ENCODE measurements at places on chromosomes 12 and 14.

GRCh38 chr12:105562199-105562971 lies 231.9 kb downstream of the C12orf75 start:
- DNase-seq: no peak

GRCh38 chr14:40758076-40758475 lies 848.6 kb upstream of the LRFN5 start:
- DNase-seq: no peak

- DNase-seq: no peak
These were observed 26.6 kb upstream of the NXPH4 start for GRCh38 chr12:57190037-57190436.

DNA sequence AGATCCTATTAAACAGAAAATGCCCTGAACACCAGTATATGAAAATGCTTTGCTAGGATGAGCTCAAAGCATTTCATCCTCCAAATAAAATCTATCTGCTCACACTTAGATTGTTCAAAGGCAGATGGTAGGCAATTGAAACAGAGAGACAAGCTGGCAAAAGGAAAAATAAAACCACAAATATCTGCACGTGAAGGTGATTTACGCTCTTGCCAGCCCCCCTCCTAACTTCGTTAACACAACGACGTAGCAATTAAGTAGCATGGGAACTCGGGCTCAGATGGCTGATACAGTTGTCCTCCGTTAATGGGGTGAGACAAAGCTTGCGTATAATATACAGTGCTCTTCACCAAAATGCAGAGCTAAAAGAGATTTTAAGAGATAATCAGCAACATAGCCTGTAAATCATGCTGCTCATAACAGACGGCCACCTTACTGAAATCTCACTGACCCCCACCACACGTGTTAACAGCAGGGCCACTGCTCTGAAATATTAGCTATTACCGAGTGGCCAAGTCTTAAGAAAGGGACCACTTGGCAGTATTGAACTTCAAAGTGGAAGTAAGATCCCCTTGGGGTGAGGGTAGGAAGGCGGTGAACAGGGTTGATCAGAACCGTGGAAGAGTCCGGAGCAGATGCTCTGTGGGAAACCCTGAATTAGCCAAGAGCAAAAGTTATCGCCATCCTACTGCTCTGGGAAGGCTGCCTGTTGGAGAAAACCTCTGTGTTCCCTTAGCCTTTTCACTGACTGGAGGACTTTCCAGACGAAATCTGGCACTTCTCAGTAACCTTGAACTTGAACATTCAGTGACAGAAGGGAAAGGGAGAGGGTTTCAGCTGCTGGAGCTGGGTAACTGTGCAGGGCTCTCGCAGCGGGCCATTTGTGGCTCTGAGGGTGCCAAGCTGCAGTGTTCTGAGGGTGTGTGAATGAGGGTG lies 23.1 kb downstream of the ETV6 start:
- no peak for DNase-seq

GRCh38 chr12:124201248-124201647 lies 93.6 kb upstream of the RFLNA start:
- no peak for DNase-seq

- no peak for DNase-seq
These were observed 117.3 kb downstream of the CPNE8 start for GRCh38 chr12:38788106-38788505.

DNA sequence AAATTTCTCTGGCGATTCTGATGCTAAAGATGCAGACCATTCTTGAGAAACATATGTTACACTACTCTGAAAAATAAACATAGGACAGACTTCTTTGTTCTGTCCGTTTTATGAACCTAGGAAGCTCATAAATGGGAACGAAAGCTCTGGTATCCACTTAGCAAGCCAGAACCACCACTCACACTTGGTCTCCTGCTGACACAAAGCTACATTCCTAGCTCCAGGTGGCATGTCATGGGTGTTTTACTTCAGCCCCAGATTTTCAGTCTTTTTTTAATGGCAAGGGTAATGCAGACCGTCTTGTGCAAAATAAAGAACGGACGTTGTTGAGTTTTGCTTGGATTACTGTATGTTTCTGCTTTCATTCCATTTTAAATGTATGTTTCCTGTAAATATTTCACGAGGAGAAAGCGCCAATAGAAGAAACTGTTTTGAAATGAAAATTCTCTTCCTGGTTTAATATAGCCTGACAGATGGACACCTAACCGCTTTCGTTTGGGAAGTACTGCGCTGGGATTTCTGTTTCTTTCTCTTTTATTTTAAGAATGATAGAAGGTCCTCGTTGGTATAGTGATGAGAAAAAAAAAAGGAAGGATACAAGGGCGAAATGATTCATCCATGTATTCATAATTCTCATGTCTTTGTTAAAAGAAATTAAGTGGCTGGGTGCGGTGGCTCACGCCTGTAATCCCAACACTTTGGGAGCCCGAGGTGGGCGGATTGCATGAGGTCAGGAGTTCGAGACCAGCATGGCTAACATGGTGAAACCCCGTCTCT lies 871 bp upstream of the COQ5 start:
- DNase-seq: no peak

DNA sequence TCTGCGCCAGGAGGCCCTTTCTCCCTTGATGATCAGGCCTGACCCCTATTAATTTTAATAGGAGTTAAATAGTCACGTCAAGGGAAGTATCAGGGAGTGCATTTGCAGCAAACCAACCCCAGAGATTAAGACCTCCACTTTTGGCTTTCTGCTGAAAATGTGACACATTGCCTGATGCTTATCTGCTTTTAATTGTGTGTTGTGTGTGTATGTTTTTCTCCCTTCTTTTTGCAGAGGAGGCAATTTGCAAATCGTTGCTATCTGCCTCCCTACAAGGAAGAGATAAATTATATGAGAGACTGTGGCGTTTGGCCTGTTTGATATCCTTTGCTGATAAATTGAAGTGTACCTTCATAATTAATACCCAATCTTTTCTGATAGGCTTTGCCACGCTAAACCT lies 822.9 kb downstream of the VRK1 start:
- DNase-seq: no peak

GRCh38 chr12:47835006-47835830 lies 15.5 kb upstream of the HDAC7 start:
- DNase-seq: no peak

- DNase-seq: no peak
These were observed 1.3 kb upstream of the RNU7-1 start for GRCh38 chr12:6942331-6942665.

GRCh38 chr12:14315501-14315900 lies 50.0 kb upstream of the ATF7IP start:
- no peak for DNase-seq

GRCh38 chr14:92513966-92514843 lies 624 bp downstream of the RIN3 start:
- DNase-seq: no peak

DNA sequence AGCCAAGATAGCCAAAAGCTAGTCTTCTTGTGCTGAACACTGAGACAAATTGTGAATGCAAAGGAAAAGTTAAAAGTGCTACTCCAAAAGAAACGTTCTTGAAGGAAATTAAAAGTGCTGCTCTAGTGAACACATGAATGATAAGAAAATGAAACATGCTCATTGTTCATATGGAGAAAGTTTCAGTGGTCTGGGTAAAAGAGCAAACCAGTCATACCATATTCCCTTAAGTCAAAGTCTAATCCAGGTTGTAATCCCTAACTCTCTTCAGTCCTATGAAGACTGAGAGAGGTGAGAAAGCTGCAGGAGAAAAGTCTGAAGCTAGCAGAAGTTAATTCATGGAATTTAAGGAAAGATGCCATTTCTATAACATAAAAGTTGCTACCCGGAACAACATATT lies 121.5 kb downstream of the MNAT1 start:
- no peak for DNase-seq

Data from AG09319 (cell line).